Activated T-cell treated with anti-CD3 and anti-CD28 coated beads, Interleukin-2, amount 50 U/mL, for 72 hours (primary cell): ENCODE measurements at places on chromosomes 6 and 20. TPM values are rescaled to one million over a fixed set of nuclear protein-coding genes. Genes with fewer than 3 reads are reported as not detected.

GRCh38 chr6:132733283-132733682 lies 19.4 kb upstream of the VNN1 start:
- DNase-seq = no peak

DNA sequence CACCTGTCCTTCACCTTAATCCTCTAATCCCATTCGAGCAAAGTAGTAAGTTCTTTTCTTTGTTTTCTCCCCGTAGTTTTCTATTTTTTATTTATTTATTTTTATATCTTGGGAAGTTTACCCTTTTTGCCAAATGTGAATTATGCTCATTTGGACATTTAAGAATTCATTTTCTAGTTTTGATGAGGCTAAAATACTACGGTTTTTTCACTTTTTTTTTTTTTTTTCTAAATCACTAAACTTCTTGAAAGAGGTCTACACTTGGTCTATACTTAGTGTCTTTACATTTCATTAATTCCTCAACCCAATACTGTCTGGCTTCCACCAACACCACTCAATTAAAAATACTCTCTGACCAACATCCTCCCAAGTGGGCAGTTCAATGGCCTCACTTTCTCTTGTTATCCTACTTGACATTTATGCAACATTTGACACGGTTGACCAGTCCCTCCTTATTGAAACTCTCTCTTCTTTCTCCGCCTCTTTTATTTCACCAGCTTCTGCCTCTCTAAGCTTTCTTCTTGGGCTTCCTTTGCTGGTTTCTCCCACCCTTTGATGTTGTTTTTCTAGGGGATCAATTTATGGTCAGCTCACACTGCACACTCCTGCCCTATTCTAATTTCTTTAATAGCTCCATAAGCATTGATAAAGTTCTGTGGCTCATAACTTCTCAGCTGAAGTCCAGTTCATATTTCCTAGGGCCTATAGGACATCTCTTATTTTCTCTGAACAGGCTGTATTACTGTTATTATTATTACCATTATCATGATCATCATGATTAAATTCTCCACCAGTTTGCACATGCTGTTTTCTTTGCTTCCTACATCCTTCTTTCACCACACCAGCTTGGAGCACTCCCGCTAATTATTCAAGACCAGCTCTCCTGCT lies 72.6 kb upstream of the CITED2 start:
- no peak for DNase-seq

DNA sequence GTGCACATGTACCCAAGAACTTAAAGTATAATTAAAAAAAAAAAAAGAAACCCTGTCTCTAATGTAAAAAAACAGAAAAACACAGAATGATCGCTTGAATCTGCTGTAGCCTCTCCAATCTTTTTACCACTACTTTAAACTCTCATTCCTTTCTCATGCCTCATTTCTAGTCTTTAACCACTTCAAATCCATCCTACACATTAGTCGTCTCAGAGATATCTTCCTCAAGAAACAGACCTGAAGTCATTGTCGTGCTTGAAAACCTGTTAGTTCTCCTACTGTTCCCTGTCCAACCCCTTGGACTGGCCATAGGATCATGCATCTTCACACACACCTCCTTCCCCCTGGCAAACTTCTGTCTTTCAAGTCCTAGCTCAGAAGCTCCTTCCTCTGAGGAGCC lies 112.1 kb upstream of the BCLAF1 start:
- no peak for DNase-seq

DNA sequence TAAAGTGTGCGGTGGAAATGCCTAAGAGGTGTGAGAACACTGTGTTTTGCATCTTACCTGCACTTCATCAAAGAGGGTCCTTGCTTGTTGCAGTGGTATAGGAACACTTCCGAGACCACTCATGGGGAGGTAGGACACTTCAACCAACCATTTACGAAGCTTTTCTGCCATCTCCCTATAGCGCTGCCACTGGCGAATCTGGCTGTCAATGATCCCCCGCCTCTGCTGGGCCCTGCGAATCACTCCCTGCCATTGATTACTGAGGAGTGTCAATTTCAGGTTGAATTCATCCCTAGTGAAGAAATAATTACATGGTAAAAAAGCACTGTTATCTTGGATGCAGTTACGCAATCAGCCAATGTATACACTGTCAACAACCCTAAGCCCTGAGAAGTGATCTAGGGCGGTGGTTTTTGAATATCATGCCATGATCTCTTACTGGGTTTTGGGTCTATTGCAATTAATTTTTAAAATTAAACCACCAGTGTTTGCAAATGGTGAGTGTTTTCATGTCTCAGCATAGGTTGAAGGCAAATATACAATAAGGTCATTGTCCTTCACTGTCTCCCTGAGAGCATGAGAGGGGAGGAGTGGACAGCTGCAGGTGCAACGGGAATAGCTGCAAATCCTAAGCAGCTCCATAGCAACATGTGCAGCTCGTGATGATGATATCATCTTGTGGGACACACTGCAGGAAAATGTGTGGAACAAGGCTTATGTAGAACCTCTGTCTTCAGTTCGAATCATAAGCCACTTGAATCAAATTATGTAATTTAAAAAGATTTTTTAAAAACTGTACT lies 400.6 kb downstream of the ESR1 start:
- DNase-seq = no peak

GRCh38 chr6:12024699-12025434 lies 12.8 kb downstream of the HIVEP1 start:
- no peak for DNase-seq

- DNase-seq = no peak
Measured at GRCh38 chr20:24685736-24686135, 216.3 kb downstream of the SYNDIG1 start.

DNA sequence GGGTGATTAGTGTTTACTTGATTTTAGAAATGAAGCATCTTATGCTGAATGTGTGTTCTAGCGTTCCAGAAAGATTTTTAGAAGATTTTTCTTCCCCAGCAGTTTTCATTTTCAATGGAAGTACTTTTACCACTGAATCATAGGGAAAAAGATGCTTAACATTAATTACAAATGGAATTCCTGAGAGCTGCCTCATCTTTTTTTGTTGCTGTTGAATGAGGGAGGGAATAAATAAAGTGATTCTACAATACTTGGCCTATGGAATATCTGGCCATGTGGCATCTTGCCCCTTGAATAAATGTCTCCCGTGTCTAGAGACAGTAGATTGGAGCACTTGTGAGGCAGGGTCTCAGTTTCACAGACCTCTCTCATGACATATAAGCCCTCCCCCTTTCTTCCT lies 44.1 kb upstream of the SLC22A1 start:
- DNase-seq = no peak

GRCh38 chr6:137802408-137803182 lies 64.5 kb upstream of the TNFAIP3 start:
- DNase-seq = no peak

GRCh38 chr6:35723587-35723986 lies 13.2 kb upstream of the ARMC12 start:
- DNase-seq = no peak

DNA sequence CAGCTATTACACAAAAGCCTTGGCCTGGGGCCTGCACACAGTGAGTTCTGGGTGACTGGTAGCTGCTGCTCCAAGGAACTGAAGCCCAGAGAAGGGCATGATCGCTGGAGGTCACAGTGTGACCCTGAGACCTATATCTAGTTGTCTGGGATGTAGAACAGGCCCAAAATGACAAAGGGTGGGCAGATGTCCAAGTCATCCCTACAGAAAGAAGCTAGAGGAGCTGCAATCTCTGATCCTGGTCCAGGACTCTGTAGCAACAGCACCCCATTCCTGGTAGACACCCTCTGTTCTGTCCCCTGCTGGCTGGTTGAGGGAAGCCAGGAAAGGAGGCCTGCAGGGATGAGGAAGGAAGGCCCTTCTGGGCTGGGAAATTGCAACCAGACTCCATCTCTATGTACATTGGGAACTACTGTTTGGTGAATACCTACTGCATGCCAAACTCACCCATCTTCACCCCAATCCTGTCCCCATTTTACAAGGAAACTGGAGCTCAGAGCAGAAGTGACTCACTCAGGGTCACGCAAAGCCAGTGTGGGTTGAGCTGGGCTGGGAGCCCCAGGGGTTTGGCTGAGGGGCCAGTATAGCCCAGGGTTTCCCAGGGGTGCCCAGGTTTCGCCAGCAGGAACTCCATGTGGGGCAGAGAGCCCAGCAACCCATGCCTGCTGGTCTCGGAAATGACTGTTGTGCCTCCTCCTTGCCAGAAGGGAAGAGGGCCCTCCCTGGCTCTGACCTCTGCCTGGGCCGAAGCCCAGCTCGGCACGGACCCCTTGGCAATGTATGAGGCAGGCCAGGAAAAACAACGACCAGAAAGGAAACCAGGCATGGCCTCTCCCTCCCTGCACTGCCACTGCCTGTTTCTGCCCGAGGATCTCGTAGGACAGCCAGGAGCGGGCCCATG lies 44.9 kb upstream of the TLDC2 start:
- no peak for DNase-seq

DNA sequence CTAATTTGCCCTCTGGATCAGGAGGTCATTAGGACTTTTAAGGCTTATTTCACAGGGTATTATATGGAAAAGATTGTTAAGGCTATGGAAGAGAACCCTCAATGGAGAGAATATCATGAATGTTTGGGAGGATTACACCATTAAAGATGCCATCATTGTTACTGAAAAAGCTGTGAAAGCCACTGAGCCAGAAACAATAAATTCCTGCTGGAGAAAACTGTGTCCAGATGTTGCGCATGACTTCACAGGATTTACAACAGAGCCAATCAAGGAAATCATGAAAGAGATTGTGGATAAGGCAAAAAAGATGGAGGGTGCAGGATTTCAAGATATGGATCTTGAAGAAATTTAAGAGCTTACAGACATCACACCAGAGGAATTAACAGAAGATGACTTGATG lies 798.3 kb upstream of the SLC35B3 start:
- no peak for DNase-seq

DNA sequence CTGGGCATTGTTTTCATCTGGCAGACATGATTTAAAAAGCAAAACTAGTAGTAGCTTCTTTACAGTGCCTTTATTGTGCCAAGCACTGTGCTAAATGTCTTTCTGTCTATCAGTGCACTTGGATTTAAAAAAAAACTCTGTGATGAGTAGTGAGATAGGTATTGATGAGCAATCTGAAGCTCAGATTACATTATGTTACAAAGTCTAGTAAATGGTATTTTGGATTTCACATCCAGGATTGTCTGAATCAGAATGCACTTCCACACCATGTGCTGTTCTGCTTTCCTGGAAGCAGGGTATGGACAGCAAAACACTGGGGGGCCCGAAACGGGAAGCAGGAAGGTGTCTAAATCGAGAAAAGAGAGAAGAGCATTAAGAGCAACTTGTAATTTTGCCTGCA lies 103.4 kb upstream of the CCN2 start:
- no peak for DNase-seq

- DNase-seq = no peak
Measured at GRCh38 chr6:72616406-72617015, 5.4 kb upstream of the KCNQ5 start.

The DLL1 gene
- 2.3 TPM for total RNA-seq

The COL20A1 gene
- 0.50 TPM for total RNA-seq

The C6orf58 gene
- not detected for total RNA-seq

The SLC12A5 gene
- total RNA-seq = 3.2 TPM

The STX11 gene
- total RNA-seq = 34.0 TPM

The DSTN gene
- total RNA-seq = 62.8 TPM
